ENCODE measurements at places on chromosomes 1 and 21.

DNA sequence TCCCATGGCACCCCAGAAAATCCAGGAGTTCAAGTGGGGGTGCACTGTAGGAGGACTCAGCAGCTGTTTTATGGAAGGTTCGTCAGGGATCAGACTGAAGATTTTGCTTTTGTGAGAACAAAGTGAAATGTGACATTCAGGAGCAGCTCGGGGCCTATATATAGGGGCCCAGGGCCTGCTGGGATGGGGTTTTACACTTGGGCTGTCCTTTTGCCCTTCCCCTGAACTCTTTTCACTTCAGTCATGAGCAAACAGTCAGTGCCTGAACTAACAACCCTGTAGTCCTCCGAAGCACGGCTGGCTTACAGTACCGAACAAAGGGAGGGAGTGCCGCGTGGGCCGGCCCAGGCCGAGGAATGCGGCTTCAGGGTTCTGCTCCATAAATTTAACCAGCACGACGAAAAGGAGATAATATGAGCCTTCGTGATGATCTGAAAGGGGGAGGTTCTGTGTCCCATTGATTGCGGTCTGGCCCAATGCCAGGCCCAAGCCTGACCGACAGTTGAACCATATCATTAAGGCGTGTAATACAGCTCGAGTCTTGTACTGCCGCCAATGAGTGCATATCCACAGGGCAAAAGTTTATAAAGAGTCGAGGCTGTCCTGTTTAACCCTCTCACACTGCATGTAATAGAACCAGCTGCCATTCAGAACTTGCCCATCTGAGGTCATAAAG lies 139.9 kb downstream of the DHRS3 start:
- DNase-seq, result peak; percentile 88

DNA sequence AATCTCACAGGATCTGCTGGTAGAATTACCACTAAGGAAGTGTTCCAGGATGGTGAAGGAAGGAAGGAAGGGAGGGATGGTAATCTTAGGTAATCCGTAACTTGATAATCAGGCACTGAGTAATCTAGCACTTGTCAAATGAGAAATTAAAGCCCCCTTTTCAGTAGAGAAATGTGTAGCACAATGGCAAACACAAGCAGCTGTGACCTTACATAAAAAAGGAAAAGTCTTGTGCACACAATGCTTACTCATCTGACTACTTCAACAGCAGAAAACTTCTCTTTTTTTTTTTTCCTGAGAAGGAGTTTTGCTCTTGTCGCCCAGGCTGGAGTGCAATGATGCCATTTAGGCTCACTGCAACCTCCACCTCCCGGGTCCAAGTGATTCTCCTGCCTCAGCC lies 6.1 kb downstream of the NUP210L start:
- DNase-seq, result no peak

- no peak for DNase-seq
Measured at GRCh38 chr1:29398431-29398830, 162.1 kb downstream of the PTPRU start.

DNA sequence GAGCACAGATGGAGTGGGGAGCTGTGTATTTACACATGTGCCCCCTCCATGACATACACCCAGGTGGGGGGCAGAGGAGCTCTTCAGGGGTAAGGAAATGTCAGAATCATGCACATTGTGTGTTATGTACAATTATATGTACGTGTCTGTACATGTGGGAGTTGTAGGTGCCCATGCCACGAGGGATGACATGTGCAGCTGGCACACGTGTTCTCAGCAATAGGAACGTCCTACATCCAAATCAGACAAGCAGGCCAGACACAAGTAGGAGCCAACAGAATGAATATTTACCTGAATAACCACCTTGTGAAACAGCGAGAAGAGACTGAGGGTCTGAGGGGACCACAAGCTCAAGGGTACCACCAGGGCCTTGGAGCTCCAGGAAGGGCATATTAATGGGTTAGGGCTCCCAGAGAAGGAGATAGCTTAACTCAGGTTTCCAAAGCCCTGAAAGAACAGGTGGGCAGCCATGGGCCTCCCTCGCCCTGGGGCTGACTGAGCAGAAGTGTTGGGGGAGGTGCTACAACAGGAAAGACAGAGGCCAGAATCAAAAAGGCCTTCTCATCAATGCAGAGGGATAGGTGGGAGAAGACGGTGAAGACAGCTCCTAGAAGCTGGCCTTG lies 3.2 kb downstream of the COL16A1 start:
- DNase-seq, result no peak

GRCh38 chr1:53350853-53351767 lies 23.2 kb upstream of the LRP8 start:
- DNase-seq, result no peak

DNA sequence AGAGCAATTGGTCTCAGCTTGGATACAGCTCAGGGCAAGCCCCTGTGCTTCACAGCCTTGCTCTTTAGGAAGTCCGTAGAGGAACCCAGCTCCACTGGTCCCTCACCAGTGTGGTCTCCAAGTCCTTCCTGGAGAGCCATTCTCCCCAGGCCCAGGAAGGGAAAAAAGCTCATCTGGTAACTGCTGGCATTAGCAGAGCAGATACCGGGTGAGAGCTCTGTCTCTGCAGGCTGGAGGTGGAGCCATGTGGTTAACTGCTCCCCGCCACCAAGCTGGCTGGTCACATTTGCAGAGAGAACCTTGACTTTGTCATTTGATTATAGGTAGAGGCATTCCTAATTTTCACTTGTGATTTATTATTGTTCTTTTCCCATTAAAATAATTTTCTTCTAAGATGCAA lies 169.6 kb downstream of the ROR1 start:
- DNase-seq, result no peak

GRCh38 chr1:154550657-154551056 lies 7.8 kb downstream of the UBE2Q1 start:
- DNase-seq, result no peak

- DNase-seq, result no peak
Measured at GRCh38 chr1:12034381-12034801, 15.1 kb downstream of the MIIP start.

- DNase-seq, result no peak
Measured at GRCh38 chr1:51071291-51072042, 30.6 kb upstream of the C1orf185 start.

GRCh38 chr1:180131510-180131909 lies 23.2 kb upstream of the QSOX1 start:
- DNase-seq, result no peak

GRCh38 chr1:70767377-70767776 lies 280.2 kb downstream of the PTGER3 start:
- no peak for DNase-seq

GRCh38 chr21:45442276-45442675 lies 37.3 kb downstream of the COL18A1 start:
- DNase-seq, result no peak

- DNase-seq, result no peak
Measured at GRCh38 chr1:234782105-234782751, 172.2 kb upstream of the IRF2BP2 start.

DNA sequence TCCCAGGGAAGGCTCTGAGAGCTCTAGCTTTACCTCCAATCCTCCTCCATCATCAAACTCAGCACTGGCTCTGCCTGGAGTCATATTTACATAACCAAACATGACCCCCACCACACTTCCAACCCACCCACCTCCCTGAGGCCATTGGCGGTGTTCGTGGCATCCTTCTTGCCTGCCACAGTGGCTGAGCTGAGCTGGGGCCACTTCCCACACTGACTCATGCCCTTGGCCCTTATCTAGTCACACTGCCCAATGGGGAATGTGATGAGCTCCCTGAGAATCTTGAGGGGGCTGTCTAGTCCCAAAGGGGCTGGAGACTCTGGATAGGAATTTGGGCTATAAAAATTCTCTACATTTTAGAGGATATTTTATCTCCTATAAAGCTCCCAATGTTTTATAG lies 230.9 kb upstream of the IRF2BP2 start:
- no peak for DNase-seq

- no peak for DNase-seq
Measured at GRCh38 chr1:51642739-51643142, 25.8 kb downstream of the OSBPL9 start.

GRCh38 chr1:222788402-222789156 lies 26.3 kb upstream of the DISP1 start:
- DNase-seq, result no peak

- DNase-seq, result no peak
Measured at GRCh38 chr21:29664615-29665014, 275.2 kb downstream of the GRIK1 start.

DNA sequence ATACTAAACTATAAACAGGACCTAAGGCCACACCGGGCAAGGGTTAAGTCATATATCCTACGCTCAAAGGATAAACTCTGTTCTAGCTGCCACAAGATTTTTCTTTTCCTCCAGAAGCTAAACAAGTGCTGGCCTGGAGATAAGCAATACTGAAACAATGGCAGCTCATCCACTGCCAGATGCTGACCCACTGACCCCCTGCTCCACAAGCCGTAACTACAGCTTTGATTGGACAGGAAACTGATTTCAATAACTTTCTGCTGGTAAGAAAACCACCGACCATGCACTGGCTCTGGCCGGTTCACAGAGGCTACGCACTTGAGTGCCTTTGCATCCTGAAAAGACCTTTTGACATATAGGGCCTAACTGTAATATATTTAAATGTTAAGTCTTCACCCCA lies 51.3 kb upstream of the PLA2G2C start:
- DNase-seq, result no peak

DNA sequence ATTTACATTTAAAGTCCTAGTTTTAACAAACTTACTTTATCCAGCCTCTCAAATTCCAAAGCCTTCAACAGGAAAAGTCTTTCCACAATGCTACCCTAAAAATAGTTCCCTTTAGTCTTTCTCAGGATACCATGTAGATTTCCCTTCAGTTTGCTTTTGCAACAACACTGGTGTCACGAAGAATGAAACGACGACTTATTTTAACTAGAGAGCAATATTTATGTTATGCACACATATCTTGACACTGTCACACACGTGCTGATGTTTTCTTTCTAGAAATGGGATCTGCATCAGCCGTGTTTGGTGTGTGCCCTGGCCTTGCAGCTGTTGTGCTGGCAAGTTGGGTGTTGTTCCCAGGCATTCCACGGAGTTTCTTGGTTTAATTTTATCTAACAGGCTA lies 75.5 kb downstream of the SIPA1L2 start:
- DNase-seq, result no peak

GRCh38 chr1:153642161-153642560 lies 8.3 kb downstream of the CHTOP start:
- peak; percentile 44 for DNase-seq

DNA sequence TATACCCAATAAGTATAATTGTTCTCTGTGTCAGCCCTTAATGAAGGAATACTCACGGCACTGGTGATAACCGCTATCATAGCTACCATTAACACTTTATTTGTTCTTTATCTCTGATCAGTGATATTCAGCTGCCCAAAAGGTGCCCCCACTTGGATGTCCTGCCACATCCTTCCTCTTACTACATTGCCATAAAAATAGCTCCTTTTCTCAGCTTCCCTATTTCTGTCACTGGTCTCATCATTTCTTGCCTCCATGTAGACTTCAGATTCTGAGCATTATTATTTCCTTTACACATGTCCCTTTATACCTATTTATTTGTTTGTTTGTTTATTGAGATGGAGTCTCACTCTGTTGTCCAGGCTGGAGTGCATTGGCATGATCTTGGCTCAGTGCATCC lies 2.7 kb upstream of the RAB29 start:
- no peak for DNase-seq

DNA sequence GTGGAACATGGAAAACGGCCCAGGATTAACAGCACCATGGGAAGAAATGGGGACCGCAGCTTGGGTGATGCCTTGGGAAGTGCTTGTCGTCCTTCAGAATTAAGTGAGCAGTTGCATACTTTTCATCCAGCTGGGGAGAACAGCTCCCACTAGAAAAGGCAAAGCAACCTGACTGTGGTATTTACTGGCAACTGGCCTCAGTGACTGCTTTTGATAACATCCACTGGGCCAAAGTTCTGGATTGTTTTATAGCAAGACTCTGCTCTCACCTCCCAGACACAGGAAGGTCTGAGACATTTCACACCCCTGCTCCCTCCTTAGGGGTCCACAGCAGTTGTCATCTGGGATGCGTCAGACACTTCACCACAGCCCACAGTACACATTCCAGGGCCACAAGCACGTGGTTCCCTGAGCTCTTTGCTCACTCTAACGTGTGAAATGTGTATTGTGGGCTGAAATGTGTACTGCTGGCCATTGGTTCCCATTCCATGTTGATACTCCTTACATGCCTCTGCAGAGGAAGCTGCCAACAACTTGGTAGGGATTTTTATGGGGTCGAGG lies 6.6 kb downstream of the PAPPA2 start:
- DNase-seq, result no peak

- DNase-seq, result peak; percentile 21
Measured at GRCh38 chr1:41503538-41504113, 19.1 kb upstream of the EDN2 start.

DNA sequence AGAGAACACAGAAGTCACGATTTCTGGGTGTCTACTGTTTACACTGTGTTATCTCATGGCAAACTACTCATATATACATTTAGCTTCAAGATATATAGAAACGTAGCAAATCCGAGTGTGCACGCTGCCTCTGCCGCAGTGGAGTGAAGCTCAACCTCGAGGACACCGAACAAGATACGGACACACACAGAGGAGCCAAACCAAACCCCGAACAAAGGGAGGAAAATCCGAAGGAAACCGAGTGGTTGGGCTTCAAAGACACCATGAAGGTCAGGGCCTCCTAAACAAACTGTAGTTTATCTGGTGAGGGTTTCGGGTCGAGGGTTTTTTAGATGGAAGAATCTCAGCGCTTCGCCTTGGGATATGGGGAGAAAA lies 34.5 kb downstream of the SLC45A1 start:
- no peak for DNase-seq

GRCh38 chr1:226047495-226047894 lies 15.0 kb upstream of the H3-3A start:
- no peak for DNase-seq

- DNase-seq, result no peak
Measured at GRCh38 chr1:231702331-231702730, 75.7 kb downstream of the DISC1 start.

DNA sequence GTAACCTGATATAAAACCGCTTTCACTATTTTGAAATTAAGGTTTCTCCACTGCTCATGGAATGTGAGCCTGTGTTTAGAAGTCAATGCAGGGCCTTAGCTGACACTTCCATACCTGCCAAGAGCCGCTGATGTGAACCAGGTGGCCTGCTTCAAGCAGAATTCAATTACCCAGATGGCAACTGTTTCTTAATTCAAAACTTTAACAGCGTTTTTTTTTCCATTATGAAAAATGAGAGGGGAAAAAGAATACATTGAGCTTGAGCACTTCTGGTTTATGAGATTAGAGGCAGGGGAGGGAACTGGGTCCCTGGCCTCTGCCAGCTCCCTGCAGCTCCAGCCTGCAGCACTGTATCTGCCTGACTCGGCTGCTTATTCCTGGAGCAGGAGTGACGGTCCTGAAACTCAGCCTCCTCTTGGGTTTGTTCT lies 7.7 kb upstream of the ATP1A1 start:
- DNase-seq, result no peak

GRCh38 chr1:95388031-95388430 lies 154.0 kb downstream of the RWDD3 start:
- no peak for DNase-seq

DNA sequence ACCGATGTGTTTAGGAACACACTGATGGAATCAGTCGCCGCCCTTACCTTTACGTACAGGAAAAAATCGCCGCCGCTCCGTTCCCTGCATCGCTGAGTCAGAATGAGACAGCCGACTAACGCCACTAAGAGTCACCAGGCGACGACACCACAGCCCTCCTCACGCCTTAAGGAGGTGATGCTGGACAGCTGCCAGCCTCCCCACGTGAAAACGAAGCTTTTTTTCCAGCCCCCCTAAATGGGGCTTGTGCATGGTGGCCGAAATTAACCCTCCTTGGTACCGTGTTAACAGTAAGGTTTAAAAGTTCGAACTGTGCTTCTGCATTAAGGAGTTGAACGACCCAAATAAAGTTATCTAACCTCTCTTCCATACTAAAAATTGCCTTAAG lies 511 bp downstream of the DNTTIP2 start:
- DNase-seq, result peak; percentile 48

GRCh38 chr1:30272277-30273020 lies 450.9 kb downstream of the MATN1 start:
- no peak for DNase-seq
